ENCODE measurements at places on chromosomes 4 and X. TPM values are rescaled to one million over a fixed set of nuclear protein-coding genes. Genes with fewer than 3 reads are reported as not detected.

NCAPG gene
- 4.8 TPM for total RNA-seq

TLR1 gene
- total RNA-seq, result 1.9 TPM

LRCH2 gene
- total RNA-seq, result 3.0 TPM

EXOC1 gene
- 29.3 TPM for total RNA-seq

FAM184B gene
- total RNA-seq, result 0.12 TPM

VCX2 gene
- not detected for total RNA-seq

CYP4V2 gene
- total RNA-seq, result 14.9 TPM

All from pericardium fibroblast (primary cell).